ENCODE measurements at places on chromosomes 5 and 9. TPM values are rescaled to one million over a fixed set of nuclear protein-coding genes. Genes with fewer than 3 reads are reported as not detected.
A peak's percentile ranks its signal among the peaks of the same experiment; 100 is the strongest.

DNA sequence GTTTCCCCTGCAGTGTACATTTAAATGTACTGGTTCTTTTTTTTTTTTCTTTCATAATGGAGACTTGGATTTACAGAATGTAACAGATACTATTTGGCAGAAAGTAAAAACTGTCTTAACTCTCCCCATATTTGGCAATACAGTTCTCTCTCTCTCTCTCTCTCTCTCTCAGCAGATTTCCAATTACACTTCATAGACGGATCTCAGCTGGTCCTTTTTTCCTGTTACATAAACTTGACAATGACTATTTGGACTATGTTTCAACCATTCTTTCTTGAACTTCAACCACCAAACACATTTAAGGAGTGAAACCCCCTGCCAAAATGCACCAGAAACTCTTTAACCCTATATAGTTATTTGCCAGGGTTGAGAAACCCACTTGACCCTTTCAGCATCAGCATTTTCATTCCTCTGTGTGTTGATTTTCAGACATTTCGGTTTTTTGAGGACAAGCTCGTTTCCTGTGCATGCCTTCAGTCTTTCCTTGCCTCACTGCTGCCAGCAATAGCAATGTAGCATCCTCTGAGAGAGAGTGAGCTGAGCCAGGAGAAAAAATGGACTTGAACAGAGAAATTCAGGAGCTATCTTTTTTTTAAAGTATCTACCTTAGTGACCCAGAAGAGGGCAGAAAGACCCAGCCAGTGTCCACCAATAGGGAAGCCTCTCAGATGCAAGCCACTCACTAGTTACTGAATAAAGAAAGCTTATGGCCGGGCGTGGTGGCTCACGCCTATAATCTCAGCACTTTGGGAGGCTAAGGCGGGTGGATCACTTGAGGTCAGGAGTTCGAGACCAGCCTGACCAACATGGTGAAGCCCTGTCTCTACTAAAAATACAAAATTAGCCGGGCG lies 26.0 kb upstream of the GNA14 start:
- no peaks in the 10 kb centered on the region for H3K27me3 ChIP-seq
- DNase-seq: no peak
- H3K36me3 ChIP-seq: no peaks in the 10 kb centered on the region
- H3K4me1 ChIP-seq: no peaks in the 10 kb centered on the region

DNA sequence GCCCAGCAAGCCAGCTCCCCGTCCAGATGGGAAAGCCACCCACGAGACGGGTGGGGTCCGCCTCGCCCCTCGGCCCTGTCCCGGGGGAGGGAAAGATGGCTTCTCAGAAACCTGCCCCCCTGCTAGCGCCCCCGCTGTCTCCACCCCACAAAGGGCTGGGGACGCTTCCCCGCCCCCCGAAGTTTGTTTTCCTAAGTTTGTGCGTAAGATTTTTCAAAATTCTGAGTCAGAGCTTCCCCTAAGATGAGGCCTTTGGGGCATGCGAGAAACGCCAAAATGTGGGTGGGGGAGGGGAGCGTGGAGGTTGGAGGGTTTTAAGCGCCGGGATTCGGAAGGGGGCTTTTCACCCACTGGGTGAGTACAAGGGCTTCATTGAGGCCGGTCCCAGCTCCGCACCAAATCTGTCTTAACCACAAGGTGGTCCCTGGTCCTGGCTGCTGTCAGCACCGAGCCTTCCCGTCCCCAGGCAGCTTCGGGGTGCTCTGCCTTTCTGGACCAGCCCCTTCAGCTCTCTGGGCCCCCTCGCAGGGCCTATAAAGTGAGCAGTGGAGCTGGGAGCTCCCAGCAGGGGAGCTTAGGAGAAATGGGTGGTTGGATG lies 32.3 kb downstream of the PRRX2 start:
- H3K4me3 ChIP-seq: peak overlapping the region; percentile 45
- DNase-seq: peak; percentile 41
- H3K36me3 ChIP-seq: no peaks in the 10 kb centered on the region
- H3K27me3 ChIP-seq: peaks cover 64% of the 10 kb centered on the region
- H3K4me1 ChIP-seq: peaks cover 2% of the 10 kb centered on the region
- peak overlapping the region; percentile 71 for H3K27ac ChIP-seq

Gene ZBTB5
- 7.0 TPM for total RNA-seq

Gene GTF2H2
- 45.0 TPM for total RNA-seq

Gene BSPRY
- total RNA-seq: 11.7 TPM

Gene AK8
- 0.10 TPM for total RNA-seq

Gene TRIM52
- total RNA-seq: 9.6 TPM

DNA sequence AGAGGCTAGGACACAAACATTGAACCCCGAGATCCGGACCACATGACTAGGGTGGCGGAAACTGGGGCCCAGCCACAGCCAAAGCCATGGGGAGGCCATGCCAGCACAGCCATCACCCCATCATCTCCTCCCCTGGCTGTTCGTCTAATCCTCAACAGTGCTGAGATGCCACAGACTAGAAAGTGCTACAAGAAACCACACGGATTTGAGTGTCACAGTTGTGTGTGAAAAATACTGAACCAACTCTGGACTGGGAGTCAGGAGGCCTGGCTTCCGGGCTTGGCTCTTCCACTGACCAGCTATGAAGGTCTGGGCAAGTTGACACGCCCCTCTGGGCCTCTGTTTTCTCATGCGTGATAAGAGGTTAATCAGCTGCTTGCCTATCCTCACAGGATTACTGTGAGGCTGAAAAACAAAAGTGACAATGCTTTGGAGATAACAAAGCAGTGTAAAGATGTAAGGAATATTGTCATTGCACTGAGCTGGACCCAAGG lies 38.8 kb upstream of the SHB start:
- no peaks in the 10 kb centered on the region for H3K36me3 ChIP-seq
- no peak overlapping the region for H3K27ac ChIP-seq
- no peaks in the 10 kb centered on the region for H3K4me1 ChIP-seq

GRCh38 chr5:100584069-100584468 lies 48.9 kb downstream of the FAM174A start:
- H3K4me3 ChIP-seq: no peak overlapping the region

DNA sequence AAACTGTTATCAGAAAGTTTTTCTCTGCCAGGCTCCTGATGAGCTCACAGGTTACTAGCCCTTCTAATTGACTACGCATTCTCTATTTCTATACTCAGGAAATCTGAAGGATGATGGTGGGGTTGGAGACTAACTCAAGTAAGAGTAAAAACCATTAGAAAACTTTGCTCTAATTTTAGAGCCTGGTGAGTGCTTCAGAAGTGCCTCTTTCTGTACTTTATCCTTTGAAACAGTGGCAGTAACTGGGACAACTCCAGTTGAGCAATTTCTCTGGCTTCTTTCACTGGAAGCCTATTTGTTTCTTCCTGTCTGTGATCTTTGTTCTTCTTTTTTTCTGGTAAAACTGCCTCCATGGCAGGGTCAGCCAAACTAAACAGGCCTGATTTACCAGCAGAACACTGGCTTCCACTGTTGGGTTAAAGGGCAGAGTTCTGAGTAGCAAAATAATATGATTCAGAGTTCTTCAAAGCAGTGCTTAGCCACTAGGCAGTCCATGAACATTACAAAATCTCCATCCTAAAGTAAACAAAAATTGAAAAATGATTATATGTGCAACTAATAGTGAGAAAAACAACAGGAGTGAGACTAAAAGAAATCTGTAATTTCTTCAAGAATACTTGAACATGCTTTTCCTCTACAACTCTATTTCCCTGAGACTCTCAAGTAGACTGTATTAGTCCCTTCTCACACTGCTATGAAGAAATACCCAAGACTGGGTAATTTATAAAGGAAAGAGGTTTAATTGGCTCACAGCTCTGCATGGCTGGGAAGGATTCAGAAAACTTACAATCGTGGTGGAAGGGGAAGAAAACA lies 79.8 kb downstream of the MROH2B start:
- no peaks in the 10 kb centered on the region for H3K36me3 ChIP-seq
- no peak for DNase-seq
- H3K27me3 ChIP-seq: no peaks in the 10 kb centered on the region
- H3K4me1 ChIP-seq: no peaks in the 10 kb centered on the region
- H3K4me3 ChIP-seq: no peak overlapping the region

Gene GABBR2
- total RNA-seq: not detected

- H3K4me3 ChIP-seq: no peak overlapping the region
- no peak overlapping the region for H3K27ac ChIP-seq
- H3K27me3 ChIP-seq: no peaks in the 10 kb centered on the region
- peaks cover 31% of the 10 kb centered on the region for H3K36me3 ChIP-seq
- DNase-seq: no peak
- H3K4me1 ChIP-seq: peaks cover 12% of the 10 kb centered on the region
Measured at GRCh38 chr9:71741926-71742648, 26.2 kb downstream of the CEMIP2 start.

- H3K4me1 ChIP-seq: peaks cover 74% of the 10 kb centered on the region
- H3K36me3 ChIP-seq: peaks cover 32% of the 10 kb centered on the region
- H3K4me3 ChIP-seq: no peak overlapping the region
- H3K27me3 ChIP-seq: no peaks in the 10 kb centered on the region
- no peak for DNase-seq
Measured at GRCh38 chr9:120886490-120886967, 9.5 kb upstream of the PHF19 start.

Gene CTNND2
- total RNA-seq: not detected

- H3K4me1 ChIP-seq: no peaks in the 10 kb centered on the region
- H3K4me3 ChIP-seq: no peak overlapping the region
- H3K27me3 ChIP-seq: no peaks in the 10 kb centered on the region
- H3K27ac ChIP-seq: no peak overlapping the region
- DNase-seq: no peak
Measured at GRCh38 chr5:32753051-32753450, 41.9 kb downstream of the NPR3 start.

DNA sequence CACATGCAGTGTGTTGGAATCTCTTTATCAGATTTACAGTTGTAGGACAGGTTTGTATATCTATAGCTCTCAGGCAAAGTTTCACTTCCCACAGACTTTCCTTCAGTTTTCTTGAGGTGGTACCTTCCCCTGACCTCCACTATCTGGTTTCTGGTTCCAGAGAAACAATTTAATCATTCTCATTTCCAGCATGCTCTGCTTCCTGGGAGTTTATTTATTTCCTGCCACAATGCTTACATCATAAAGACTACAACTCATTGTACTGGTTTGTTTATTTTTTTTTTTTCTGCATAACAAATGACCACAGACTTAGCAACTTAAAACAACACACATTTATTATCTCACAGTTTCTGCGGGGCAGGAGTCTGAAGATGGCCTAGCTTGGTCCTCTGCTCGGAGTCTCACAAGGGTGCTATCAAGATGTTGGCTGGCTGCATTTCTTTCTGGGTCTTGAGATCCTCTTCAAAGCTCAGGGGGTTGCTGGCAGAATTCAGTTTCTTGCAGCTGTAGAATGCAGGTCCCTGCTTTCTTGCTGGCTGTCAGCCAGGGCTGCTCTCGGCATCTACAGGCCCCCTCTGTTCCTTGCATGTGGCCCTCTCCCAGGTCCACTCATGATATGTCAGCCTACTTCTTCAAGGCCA lies 247.7 kb downstream of the ENC1 start:
- H3K27me3 ChIP-seq: no peaks in the 10 kb centered on the region
- no peak for DNase-seq
- H3K36me3 ChIP-seq: no peaks in the 10 kb centered on the region
- no peaks in the 10 kb centered on the region for H3K4me1 ChIP-seq

DNA sequence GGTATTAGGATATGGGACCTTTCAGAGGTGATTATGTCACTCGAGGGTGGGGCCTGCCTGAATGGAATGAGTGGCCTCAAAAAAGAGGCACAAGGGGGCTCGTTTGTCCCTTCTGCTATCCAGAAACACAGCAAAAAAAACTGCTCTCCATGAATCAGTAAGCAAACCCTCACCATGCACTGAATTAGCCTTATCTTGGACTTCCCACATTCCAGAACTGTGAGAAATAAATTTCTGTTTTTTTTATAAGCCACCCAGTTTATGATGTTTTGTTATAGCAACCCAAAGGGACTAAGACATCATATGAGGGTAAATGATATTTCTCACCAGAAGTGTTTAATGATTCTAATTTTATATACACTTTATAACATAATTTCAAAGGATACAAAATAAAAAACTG lies 476.6 kb upstream of the EDIL3 start:
- H3K27me3 ChIP-seq: no peaks in the 10 kb centered on the region
- DNase-seq: no peak
- no peaks in the 10 kb centered on the region for H3K36me3 ChIP-seq

DNA sequence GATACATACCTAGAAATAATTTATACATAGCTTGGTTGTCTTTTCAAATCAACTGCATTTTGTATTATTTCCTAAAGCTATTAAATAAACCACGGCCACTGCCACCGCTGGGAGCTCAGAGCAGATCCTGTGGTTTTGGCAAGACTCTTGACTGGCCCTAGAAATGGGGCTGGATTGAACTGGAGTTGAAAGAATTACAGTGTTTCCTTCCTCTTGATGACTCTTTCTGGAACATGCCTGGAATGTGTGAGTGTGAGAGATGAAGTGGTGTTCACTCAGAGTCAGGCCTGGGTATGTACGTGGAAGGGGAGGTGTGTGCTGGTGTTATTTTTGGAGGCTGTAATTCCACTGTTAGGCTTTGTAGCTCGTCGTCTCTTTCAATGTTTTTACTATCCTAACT lies 45.9 kb downstream of the TEK start:
- DNase-seq: no peak
- no peak overlapping the region for H3K4me3 ChIP-seq
- H3K4me1 ChIP-seq: no peaks in the 10 kb centered on the region
- H3K27me3 ChIP-seq: peaks cover 7% of the 10 kb centered on the region
- H3K27ac ChIP-seq: no peak overlapping the region

Gene TLR4
- not detected for total RNA-seq

- H3K27me3 ChIP-seq: peaks cover 97% of the 10 kb centered on the region
- peaks cover 2% of the 10 kb centered on the region for H3K36me3 ChIP-seq
- peaks cover 28% of the 10 kb centered on the region for H3K4me1 ChIP-seq
- no peak overlapping the region for H3K4me3 ChIP-seq
Measured at GRCh38 chr9:77014597-77015263, 4.7 kb upstream of the FOXB2 start.

- H3K4me1 ChIP-seq: peaks cover 29% of the 10 kb centered on the region
- no peaks in the 10 kb centered on the region for H3K27me3 ChIP-seq
- H3K4me3 ChIP-seq: peak overlapping the region; percentile 48
- DNase-seq: no peak
- H3K36me3 ChIP-seq: no peaks in the 10 kb centered on the region
- peak overlapping the region; percentile 34 for H3K27ac ChIP-seq
Measured at GRCh38 chr9:85743275-85744128, 1.7 kb upstream of the AGTPBP1 start.

DNA sequence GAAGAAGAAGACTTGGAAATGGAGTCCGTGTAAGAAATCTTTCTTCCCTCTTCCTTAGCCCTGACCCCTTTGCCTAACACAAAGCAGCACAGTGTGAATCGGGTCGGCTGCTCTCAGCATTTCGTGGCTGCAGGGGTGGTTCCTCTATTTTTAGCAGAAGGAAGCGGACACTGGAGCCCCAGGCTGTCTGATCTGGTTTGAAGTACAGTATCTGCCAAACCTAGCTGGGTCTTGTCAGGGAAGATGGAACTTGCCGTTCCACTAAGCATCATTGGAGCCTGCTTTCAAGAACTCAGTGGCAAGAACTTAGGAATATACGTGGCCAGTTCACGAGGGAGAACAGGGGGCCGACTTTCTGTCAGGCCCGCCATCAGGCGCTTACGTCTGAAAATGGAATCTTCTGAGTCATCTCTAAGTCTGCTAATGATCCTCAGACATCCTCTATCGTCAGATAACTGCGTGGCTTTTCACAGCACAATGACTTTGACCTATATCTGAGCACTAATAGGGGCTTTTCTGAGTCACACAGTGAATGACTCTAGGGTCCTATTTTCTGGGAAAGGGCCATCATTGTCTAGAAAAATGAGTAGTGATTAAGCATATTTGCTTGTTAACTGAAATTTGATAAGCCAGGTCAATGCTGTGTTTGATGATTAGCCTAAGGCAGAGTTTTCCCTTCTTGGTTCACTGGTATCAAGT lies 43.3 kb upstream of the NCS1 start:
- H3K4me1 ChIP-seq: peaks cover 56% of the 10 kb centered on the region
- peak overlapping the region; percentile 99 for H3K27ac ChIP-seq
- peaks cover 46% of the 10 kb centered on the region for H3K36me3 ChIP-seq
- no peaks in the 10 kb centered on the region for H3K27me3 ChIP-seq
- peak; percentile 69 for DNase-seq

All from activated naive CD8-positive, alpha-beta T cell treated with anti-CD3 and anti-CD28 coated beads for 36 hours (primary cell).